ENCODE measurements at places on chromosomes 6 and 20.

DNA sequence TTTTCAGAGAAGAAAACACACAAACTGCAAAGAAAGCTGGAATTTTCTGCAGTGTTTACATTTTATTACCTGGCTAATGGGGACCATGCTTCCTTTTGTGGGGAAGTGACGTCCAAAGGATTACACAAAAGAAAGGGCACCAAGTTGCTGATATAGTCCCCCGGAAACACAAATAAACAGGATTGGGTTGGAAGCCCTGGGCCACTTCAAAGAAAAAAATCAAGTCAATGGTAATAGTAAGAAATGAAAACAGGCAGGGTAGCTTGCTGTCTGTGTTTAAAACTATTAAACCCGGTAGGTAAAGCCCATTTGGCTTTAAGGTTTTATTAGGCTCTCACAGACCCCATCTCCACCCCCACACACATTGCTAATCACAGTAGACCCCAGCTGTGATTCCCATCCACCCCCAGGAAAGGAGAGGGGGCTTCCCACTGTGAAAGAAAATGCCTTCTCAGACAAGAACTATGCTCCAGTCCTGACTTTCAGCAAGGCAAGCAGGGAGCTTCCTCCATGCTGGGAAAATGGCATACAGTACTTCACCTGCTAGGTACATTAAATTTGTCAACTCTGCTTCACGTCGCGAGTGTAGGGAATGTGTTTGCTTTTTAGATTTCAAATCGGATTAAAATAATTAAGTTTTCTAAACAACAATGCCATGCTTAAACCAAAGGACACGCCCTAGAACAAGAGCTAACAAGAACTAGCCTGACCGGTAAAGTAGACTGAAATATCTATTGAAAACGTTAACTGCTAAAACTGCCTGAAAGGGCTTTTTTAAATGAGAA, 1.1 kb downstream of the PERP start:
- no peak for DNase-seq

DNA sequence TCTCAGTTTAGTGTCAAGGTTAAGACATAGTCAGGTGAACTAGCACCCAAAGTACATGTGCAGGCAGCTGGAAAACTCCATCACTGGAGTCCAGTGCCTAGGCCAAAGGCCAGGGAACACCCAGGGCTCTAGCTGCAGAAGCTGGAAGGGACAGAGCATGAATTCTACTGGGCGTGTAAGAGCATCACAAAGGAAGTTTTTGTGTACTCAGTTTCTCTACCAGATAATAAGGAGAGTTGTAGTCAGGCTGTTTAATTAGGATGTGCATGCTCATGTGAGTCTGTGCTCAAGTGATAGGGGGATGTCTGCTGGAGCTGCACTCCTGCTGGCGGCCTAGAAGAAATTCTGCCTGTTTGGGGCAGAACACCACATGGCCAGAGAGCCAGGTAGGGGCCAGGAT, 8.1 kb downstream of the L3MBTL1 start:
- no peak for DNase-seq

- no peak for DNase-seq
These were observed 231.4 kb downstream of the GJA1 start for GRCh38 chr6:121666814-121667213.

- DNase-seq, result no peak
These were observed 316.6 kb downstream of the CDKAL1 start for GRCh38 chr6:20850686-20851416.

- no peak for DNase-seq
These were observed 42.7 kb upstream of the EZR start for GRCh38 chr6:158861686-158862381.

Measured in SIG-M5 (cell line).